ENCODE measurements at places on chromosomes 16 and 17. TPM values are rescaled to one million over a fixed set of nuclear protein-coding genes. Genes with fewer than 3 reads are reported as not detected.

Gene SLC4A1
- total RNA-seq: not detected

Gene ASGR1
- 1.2 TPM for total RNA-seq

Gene CSH2
- total RNA-seq: not detected

Gene CYGB
- total RNA-seq: 58.8 TPM

Gene NPIPA2
- not detected for total RNA-seq

Gene TEKT5
- 1.1 TPM for total RNA-seq

Gene RNF40
- total RNA-seq: 76.5 TPM

Gene CFAP97D1
- 0.15 TPM for total RNA-seq

Gene ABCA9
- total RNA-seq: 0.62 TPM

Gene C17orf50
- total RNA-seq: not detected

Gene CHD9NB
- total RNA-seq: 1.8 TPM

Gene KRT39
- total RNA-seq: not detected

Gene NLGN2
- total RNA-seq: 3.1 TPM

Gene CNGB1
- not detected for total RNA-seq

Gene NRN1L
- total RNA-seq: 0.34 TPM

Gene CCL2
- total RNA-seq: 63.6 TPM
